ENCODE measurements at places on chromosomes 11 and 22. TPM values are rescaled to one million over a fixed set of nuclear protein-coding genes. Genes with fewer than 3 reads are reported as not detected.

GRCh38 chr11:4006946-4007680 lies 87.5 kb upstream of the RRM1 start:
- H3K36me3 ChIP-seq = peaks cover 13% of the 10 kb centered on the region
- no peak overlapping the region for H3K4me3 ChIP-seq
- DNase-seq = no peak
- H3K27me3 ChIP-seq = no peaks in the 10 kb centered on the region
- no peak overlapping the region for H3K27ac ChIP-seq

DNA sequence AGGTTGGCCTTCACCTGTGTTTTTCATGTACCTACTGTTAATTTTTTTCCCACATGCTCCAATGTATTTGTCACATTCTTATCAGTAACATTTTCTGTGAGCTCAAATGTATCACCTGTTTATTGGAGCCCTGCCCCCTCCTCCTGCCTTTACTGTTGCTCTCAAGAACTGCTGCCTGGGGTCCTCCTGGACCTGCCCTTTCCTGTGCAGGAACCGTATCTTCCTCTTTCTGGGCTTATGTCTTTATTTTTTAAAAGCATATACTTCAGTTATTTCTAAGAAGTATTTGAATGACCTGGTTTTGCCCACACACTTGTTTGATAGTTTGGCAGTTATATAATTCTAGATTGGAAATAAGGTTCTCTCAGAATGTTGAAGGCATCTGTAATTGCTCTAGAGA lies 5.9 kb downstream of the FAM118B start:
- H3K27me3 ChIP-seq = no peaks in the 10 kb centered on the region
- H3K4me1 ChIP-seq = peaks cover 33% of the 10 kb centered on the region
- no peak overlapping the region for H3K4me3 ChIP-seq
- H3K27ac ChIP-seq = no peak overlapping the region

DNA sequence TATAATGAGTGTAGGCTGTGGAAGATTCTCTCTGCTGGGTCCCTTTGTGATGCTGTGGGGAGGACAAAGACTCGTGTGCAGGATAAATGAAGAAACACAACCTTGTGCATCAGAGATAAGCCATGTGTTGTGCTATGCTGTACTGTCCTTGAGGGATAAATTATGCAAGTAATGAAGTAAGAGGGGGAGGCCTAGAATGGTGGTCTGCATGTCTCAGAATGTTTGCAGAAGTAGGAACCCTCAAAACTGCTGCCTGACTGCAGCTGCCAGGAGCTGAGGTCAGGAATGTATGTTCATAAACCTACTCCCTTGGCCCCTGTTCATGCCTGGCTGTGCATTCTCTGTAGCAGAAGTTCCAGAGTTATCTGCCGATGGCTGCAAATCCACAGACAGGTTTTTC lies 4.6 kb upstream of the SMCO4 start:
- H3K4me1 ChIP-seq = peaks cover 17% of the 10 kb centered on the region
- H3K36me3 ChIP-seq = no peaks in the 10 kb centered on the region
- no peak overlapping the region for H3K27ac ChIP-seq
- no peak for DNase-seq
- no peak overlapping the region for H3K4me3 ChIP-seq
- peaks cover 6% of the 10 kb centered on the region for H3K27me3 ChIP-seq

- no peak for DNase-seq
- no peak overlapping the region for H3K4me3 ChIP-seq
- peaks cover 3% of the 10 kb centered on the region for H3K4me1 ChIP-seq
- peaks cover 15% of the 10 kb centered on the region for H3K36me3 ChIP-seq
- no peak overlapping the region for H3K27ac ChIP-seq
These were observed 7.2 kb upstream of the IL18BP start for GRCh38 chr11:71991494-71991893.

- no peak for DNase-seq
- no peaks in the 10 kb centered on the region for H3K36me3 ChIP-seq
- no peaks in the 10 kb centered on the region for H3K4me1 ChIP-seq
- H3K27ac ChIP-seq = no peak overlapping the region
These were observed 22.3 kb downstream of the MMP27 start for GRCh38 chr11:102683277-102683676.

- peaks cover 2% of the 10 kb centered on the region for H3K36me3 ChIP-seq
- peaks cover 20% of the 10 kb centered on the region for H3K4me1 ChIP-seq
- H3K27ac ChIP-seq = peak overlapping the region; percentile 56
- DNase-seq = no peak
These were observed 4.0 kb downstream of the PHOX2A start for GRCh38 chr11:72239849-72240460.

DNA sequence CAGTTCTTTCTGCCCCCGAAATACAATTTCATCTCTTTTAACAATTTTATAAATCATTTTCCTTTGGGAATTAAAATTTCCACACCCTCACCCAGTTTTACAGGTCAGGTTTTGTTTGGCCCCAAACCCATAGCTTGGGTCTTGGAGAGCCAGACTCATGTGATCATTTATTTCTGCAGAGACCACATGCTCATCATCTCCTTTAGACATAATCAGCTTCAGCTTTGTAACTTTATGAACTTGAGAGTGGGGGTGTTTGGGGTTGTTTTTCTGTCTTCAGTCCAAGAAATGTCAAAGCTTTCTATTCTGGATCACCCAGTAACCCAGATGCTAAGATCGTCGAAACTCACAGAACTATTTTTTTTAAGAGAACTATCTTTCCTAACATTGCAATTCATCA lies 70.9 kb downstream of the DBX1 start:
- H3K27me3 ChIP-seq = peaks cover 6% of the 10 kb centered on the region
- no peak overlapping the region for H3K4me3 ChIP-seq
- no peak for DNase-seq
- no peaks in the 10 kb centered on the region for H3K36me3 ChIP-seq

DNA sequence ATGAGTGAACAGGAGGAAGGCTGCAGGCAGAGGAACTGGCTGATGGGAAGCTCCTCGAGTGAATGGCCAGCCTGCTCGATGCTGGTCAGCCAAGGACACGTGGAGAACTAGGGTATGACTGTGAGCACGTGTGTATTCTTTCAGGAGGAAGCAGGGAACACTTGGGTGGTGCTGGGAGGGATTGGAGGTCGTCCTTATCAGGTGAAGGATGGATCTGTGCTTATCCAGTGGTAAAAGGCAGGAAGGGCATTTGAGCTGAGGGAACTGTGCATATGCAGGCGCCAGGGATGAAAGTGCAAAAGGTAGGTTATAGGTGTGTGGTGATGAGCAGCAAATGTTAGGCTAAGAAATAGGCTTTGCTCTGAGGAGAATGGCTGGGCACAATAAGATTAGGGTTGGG lies 9.7 kb upstream of the SLCO2B1 start:
- H3K4me3 ChIP-seq = no peak overlapping the region
- H3K4me1 ChIP-seq = peaks cover 30% of the 10 kb centered on the region
- H3K36me3 ChIP-seq = no peaks in the 10 kb centered on the region

- no peak overlapping the region for H3K4me3 ChIP-seq
- H3K27me3 ChIP-seq = no peaks in the 10 kb centered on the region
- H3K27ac ChIP-seq = no peak overlapping the region
These were observed 14.5 kb upstream of the PARVA start for GRCh38 chr11:12362857-12363256.

- DNase-seq = no peak
- H3K27me3 ChIP-seq = peaks cover 11% of the 10 kb centered on the region
- H3K36me3 ChIP-seq = no peaks in the 10 kb centered on the region
- no peak overlapping the region for H3K27ac ChIP-seq
- no peaks in the 10 kb centered on the region for H3K4me1 ChIP-seq
- H3K4me3 ChIP-seq = no peak overlapping the region
These were observed 51.4 kb upstream of the CEP126 start for GRCh38 chr11:101863361-101863760.

GRCh38 chr11:63663809-63664208 lies 7.4 kb downstream of the ATL3 start:
- H3K4me3 ChIP-seq = no peak overlapping the region
- no peak for DNase-seq
- peaks cover 44% of the 10 kb centered on the region for H3K4me1 ChIP-seq

DNA sequence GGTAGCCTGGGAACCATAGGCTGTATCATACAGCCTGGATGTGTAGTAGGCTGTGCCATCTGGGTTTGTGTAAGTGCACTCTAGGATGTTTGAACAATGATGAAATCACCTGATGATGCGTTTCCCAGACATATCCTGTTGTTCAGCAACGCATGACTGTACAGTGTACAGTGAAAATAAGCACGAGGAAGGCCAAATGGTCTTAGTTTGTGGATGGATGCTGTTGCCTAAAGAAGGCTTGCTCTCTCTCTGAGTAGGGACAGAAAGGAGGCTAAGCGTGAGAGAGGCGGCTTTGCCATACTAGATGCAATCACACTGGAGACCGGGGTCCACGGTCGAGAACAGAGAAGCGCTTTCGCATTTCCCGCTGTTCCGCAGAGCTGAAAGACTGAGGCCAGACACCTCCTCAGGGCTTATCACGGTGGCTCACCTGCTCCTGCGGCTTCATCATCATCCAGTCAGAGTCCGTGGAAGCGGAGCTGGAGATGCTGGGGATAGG lies 27.6 kb upstream of the APLP2 start:
- no peak overlapping the region for H3K27ac ChIP-seq
- no peak overlapping the region for H3K4me3 ChIP-seq
- no peaks in the 10 kb centered on the region for H3K36me3 ChIP-seq
- peaks cover 6% of the 10 kb centered on the region for H3K27me3 ChIP-seq
- DNase-seq = no peak
- no peaks in the 10 kb centered on the region for H3K4me1 ChIP-seq

GRCh38 chr22:48660104-48660789 lies 1167.4 kb downstream of the BRD1 start:
- no peak overlapping the region for H3K27ac ChIP-seq
- H3K27me3 ChIP-seq = no peaks in the 10 kb centered on the region
- H3K4me1 ChIP-seq = no peaks in the 10 kb centered on the region
- DNase-seq = no peak
- no peak overlapping the region for H3K4me3 ChIP-seq
- no peaks in the 10 kb centered on the region for H3K36me3 ChIP-seq

DNA sequence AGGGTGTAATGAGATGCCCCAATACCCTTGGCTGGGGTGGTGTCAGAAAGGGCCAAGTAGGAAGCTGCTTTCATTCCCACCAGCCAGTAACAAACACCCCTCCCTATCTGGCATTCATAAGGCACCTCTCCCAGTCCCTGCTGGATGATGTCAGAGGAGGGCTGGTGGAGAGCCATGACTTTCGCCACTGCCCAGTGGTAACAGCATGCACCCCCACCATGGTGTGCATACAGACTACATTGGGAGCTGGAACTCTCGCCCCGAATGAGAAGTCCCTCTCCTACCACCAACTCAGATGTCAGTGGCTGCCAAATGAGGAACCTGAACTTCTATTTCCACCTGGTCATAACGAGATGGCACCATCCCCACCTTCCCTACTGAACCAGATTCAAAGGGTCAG lies 73.3 kb downstream of the SGSM3 start:
- no peak overlapping the region for H3K4me3 ChIP-seq
- H3K36me3 ChIP-seq = peaks cover 19% of the 10 kb centered on the region
- H3K27me3 ChIP-seq = no peaks in the 10 kb centered on the region
- peak overlapping the region; percentile 21 for H3K27ac ChIP-seq
- no peak for DNase-seq

DNA sequence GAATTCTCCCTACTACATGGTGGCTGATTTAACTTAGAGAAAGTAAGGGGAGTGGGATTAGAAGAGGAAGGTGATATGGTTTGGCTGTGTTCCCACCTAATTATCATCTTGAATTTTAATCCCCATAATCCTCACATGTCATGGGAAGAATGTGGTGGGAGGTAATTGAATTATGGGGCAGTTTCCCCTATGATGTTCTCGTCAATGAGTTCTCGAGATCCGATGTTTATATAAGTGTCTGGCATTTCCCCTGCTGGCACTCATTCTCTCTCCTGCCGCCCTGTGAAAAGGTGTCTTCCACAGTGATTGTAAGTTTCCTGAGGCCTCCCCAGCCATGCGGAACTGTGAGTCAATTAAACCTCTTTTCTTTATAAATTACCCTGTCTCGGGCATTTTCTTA lies 169.3 kb downstream of the CASP12 start:
- no peak for DNase-seq
- no peak overlapping the region for H3K27ac ChIP-seq
- peaks cover 7% of the 10 kb centered on the region for H3K4me1 ChIP-seq

GRCh38 chr11:126702987-126703386 lies 297.6 kb downstream of the KIRREL3 start:
- no peak overlapping the region for H3K27ac ChIP-seq
- DNase-seq = no peak
- no peaks in the 10 kb centered on the region for H3K36me3 ChIP-seq
- H3K4me1 ChIP-seq = no peaks in the 10 kb centered on the region

DNA sequence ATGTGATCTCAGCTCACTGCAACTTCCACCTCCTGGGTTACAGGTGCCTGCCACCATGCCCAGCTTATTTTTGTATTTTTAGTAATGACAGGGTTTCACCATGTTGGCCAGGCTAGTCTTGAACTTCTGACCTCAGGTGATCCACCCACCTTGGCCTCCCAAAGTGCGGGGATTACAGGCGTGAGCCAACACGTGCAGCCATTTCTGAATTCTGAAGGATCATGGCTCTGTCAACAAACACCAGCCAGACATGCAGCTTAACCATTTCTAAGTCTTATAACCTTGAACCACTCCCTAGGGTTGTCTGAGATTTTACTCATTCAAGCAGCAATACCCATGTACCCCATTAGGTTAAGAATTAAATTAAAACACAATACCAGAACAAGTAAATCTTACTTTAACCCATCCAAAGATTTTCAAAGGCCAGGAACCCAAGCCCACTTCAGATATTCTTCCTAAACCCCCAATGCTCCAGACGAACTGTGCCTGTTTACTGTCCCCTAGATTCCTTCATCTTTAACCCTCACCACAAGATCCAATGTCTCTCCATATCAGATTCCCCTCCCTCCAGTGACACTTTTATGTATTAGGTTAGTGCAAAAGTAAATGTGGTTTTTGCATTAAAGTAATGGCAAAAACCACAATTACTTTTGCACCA lies 4.0 kb downstream of the RPS13 start:
- H3K4me1 ChIP-seq = peaks cover 27% of the 10 kb centered on the region
- H3K27me3 ChIP-seq = no peaks in the 10 kb centered on the region
- H3K36me3 ChIP-seq = peaks cover 51% of the 10 kb centered on the region
- H3K4me3 ChIP-seq = no peak overlapping the region

The MUC5AC gene
- not detected for total RNA-seq

The DNAJB7 gene
- total RNA-seq = not detected

The CARNS1 gene
- total RNA-seq = 1.6 TPM

The PKP3 gene
- total RNA-seq = 0.18 TPM

The RFPL2 gene
- not detected for total RNA-seq

The BARX2 gene
- total RNA-seq = 0.89 TPM

The SLC43A3 gene
- 333 TPM for total RNA-seq
